Right kidney (tissue), 9 donors: ENCODE measurements at places on chromosomes 13 and 19.

GRCh38 chr13:103078158-103078557, 11.9 kb upstream of the SLC10A2 start:
- no peak for DNase-seq

GRCh38 chr19:41957838-41958366, 1.2 kb downstream of the RABAC1 start:
- peak; percentile 80 for DNase-seq

- no peak for DNase-seq
These were observed 3.2 kb downstream of the RPL18A start for GRCh38 chr19:17862711-17863519.

DNA sequence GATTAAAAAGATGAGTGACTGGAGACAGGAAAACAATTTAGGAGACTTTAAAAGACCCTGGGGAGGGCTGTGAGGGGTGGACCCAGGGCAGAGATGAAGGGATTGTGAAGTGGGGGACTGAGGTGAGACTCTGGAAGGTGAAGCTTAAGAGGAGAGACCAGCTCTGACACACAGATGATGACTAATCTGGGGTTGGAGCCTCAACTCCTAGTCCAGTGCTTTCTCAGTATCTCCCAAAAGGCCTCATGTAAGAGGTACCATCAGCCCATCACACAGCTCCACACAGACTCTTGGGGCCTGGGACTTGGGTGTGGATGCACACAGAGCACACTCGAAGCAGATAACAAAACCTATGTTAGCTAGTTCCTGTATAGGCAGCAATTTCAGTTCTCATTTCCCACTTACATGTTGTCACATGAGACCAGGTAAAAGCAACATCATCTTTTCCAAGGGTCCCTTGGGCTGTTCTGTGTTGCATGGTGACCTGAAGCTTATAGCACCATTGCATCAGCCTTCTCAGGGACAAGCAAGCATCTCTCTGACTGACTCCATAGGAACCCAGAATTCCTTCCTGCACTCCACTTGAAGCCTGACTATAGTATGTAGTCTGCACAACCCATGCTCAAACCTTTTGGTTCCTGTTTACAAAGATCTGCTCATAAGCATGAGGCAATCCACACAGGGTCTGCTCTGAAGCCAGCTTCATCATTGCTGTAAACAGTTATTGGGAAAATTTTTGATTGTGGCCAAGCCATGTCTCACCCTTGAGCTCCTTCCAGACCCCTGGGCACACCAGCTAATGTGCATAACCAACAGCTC, 88.6 kb upstream of the MYCBP2 start:
- DNase-seq = no peak

GRCh38 chr13:46295491-46296114, 83.9 kb downstream of the LRRC63 start:
- DNase-seq = no peak

DNA sequence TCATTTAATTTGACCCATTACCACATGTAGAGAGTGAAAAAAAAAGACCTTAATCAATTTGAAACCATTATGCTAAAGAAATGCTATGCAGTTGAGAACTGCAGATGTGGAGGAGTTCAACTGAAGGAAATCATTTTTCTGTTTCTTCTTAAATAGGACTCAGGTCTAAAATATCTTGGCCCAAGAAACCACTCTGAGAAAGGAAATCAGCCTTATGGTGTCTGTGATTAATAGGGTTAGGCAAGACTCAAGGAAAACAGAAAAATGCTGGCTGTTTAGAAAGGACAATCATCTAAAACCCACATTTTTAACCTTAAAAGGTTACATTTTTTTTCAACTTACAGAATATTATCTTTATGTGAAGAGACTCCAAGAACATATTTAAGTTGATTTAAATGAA, 1.9 kb upstream of the SLITRK1 start:
- DNase-seq = no peak

DNA sequence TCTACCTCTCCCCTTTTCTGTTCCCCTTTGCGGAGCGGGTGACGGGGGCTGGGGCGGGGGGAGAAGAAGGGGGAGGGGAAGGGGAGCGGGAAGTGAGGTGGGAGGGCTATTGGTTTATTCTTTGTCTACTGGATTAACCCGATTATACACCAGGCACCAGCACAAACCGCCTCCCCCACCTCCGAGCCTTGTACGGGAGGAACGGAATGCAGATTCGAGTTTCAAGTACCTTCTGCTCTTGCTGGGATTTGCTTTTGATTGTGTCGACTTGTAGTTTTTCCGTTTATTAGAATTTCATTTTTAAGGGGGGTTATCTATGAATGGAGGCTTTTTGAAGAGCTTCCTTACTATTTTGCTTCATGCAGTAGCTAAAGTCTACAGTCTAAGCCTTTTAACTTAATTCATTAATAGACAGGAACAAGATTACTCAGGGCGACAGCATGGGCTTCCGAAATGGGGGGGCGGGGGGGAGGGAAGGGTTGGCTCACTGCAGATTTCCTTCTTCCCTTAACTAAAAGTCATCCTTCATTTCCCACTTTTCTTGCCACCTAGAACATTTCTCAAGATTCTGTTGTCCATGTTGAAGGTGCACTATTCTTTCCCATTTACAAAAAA, 937 bp upstream of the SPRY2 start:
- DNase-seq = peak; percentile 57

DNA sequence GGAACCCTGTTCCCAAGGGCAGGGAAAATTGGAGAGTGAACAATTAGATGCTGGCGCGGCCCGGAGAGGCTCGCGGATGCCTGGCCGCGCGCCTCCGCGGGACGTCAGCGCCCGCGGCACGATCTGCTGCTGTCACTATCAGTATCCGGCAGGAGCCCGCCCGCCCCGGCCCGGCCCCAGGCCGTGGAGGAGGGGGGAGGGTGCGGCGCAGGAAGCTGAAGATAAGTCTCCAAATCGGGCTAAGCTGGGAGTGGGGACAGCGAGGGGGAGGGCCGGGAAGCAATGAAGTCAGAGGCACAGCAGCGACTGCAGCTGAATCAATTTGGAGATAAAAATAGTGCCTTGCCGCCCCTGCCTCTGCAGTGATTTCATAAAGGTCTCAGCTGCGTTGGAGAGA, 441.5 kb upstream of the KLF12 start:
- DNase-seq = peak; percentile 77

DNA sequence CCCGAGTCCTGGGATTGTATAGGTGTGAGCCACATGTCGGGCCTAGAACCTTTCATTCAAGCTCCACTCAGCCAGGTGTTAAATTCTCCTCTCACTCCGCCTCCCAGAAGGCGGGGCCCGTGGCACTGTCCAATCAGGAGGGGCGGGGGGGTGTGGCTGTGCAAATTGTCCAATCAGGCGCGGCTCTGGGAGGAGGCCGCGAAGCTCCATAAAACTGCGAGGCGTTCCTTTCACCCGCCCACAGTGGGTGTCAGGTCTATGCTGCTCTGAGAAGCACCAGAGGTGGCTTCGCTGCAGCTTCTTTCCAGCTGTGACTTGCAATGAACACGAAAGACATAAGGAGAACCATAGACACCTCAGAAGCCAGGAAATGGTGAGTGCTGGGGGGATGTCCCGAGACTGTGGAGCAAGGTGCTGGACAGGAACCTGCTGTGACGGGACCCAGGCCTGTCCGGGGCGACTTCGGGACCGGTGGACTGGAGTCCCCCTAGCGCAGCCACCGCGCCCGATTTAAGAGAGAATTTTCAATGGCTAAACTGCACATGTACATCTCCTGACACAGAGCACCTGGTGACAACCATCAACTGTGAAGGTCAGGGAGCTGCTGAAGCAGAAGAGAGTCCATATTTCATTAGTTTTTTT, 3.0 kb upstream of the ZNF136 start:
- DNase-seq = no peak

DNA sequence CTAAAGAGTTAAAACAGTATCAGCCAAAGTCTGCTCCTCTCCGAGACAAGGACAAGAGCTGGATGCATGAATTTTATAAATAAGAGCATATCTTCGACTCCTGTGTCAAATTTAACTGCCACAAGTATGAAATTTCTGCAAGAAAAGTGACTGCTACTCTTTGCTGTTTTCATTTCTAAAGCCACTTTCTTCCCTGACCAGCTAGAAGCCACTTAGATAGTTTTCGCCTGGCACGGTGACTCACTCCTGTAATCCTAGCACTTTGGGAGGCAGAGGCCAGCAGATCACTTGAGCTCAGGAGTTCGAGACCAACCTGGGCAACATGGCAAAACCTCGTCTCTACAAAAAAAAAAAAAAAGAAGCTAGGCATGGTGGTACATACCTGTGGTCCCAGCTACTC, 61.3 kb downstream of the ENOX1 start:
- DNase-seq = no peak

DNA sequence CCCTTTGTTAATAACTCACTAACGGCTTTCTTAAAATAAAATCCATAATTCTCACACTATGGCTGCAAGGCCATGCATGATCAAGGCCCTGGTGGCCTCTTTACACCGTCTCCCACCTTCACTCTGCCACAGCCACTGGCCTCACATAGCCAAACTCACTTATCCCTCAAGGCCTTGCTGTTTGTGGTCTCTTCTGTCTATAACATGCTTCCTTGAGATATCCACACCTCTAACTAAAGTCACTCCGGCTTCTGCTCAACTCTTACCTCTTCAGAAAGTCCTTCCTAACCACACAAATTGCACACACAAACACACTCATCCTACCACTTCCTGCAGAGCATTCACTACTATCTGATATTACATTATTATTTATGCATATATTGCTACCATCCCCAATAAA, 262.5 kb downstream of the DIAPH3 start:
- DNase-seq = no peak

DNA sequence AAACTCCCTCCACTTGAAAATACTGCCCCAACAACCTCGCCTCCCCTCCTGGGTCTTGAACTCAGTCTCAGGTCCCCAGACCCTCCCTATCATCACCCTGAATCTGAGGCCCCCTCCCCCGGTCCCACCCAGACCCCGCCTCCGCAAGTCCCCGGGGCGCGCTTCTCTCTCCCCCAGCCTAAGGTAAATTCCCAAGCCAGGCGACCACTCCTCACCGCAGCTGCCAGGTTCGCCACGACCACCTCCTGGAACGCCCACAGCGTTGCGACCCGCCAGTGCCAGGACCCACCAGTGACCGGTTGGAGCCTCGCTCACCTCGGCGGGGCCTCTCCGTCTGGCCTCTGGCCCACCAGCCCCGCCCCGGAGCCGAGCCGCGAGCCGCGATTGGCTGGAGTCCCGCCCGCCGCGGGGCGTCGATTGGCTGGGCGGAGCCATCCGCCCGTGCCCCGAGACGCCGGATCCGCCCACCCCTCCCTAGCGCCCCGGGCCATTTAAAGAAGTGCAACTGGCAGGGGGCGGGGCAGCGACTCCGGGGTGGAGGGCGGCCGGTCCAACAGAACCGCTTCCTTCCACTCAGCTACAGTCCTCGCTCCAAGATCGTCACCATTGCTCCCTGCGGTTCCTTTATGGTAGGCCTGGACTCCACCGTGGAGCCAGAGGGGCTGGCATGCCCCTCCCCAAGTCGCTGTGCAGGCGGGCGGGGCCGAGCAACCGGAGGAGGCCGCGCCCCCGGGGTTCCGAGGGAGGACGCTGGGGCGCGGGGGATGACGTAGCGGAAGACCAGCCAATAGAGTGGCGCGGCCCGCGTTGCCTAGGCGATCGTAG, at the start of gene SERTAD3:
TSS of gene SERTAD3 (minus strand) at position 336 of the 825 bp plus-strand sequence. CDS start 2,255 bp downstream, outside the sequence.
- DNase-seq = peak; percentile 100

- DNase-seq = no peak
These were observed 6.9 kb downstream of the PKN1 start for GRCh38 chr19:14440049-14440448.

DNA sequence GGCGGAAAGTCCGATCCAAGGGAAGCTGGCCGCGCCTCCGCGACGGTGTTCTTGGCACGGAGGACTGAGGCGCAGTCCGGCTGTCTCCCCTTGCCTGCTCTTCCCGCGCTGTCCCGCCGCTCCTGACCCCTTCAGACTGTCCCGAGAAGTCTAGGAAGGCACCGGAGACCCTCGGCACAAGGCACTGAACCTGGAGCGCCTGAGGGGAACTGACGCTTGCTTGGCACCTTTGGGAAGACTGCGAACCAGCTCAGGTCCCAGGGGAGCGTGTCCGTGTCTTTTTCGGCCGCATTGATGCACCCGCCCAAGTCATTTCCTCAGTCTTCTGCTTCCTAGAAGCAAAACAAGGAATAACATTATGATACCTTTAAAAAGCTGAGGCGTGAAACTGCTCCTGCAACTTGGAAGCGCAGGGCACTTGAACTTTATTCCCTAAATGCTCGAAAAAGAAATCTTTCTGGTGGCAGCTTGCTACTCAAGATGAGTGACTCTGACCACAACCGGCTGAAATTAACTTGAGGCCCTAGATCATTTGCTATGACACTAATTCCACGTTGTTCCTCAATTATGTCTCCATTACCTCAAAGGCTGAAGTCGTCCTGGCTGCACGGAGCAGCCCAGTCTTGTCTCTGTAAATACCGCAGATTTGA, 735 bp upstream of the FLT1 start:
- DNase-seq = no peak

DNA sequence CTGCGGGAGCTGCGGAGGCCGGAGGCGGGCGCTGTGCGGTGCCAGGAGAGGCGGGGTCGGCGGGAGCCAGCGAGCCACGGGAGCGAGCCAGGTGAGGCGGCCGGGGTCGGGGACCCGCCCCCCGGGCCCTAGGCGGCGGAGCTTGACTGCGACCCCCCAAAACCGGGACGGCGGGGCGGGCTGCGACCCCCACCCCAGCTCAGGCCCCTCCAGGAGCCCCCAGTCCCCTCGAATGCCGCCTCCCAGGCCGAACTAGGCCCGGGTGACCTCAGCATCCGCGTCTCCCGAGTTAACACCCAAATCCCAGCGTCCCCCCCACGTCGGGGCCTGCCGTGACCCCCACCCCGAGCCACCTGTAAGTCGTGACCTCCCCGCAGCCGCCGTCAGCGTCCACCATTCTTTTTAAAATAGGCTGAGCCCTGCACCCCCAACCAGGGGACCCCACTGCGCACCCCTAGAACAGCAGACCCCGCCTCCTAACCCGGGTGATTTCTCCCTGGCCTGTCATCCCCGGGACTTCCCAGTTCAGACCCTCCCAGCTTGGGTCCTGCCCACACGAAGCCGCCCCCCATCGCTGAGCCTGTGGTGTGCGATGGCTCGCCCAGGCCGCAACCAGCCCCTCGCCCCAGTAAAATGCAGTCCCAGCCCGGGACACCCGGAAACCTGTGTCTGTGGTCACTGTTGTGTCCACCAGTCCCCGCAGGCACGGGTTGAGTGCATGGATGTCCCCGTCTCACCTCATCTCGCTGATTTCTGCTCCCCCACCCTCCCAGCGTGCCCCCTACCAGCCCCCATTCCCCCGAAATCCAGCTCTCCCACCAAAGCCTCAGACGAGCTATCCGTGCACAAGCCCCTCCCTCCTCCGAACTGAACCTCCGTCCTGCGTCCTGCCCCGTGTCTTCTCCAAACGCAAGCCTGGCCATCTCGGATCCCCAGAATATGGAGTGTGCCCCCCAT, 551 bp downstream of the FZR1 start:
- peak; percentile 37 for DNase-seq

DNA sequence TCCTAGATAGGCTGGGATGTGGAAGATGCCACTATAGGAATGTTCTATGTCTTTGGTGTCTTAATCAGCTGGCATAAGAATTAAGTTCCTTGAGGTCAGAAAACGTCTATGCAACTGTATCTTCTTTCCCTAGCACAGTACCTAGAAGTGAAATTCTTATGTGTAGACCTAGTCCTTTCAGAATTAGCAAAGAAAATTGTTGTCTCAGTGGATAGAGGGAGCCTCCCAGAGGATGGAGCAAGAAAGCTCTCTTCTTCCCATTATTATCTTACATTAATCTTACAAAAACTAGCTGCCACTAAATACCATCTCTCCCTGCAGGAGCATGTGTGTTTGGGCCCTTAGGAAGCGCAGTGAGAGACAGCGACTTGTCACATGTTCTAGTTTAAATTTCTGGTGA, 11.6 kb downstream of the CLDN10 start:
- DNase-seq = no peak
